ENCODE measurements at places on chromosomes 5 and 9. TPM values are rescaled to one million over a fixed set of nuclear protein-coding genes. Genes with fewer than 3 reads are reported as not detected.

GRCh38 chr5:98510143-98510985, 263.1 kb upstream of the RGMB start:
- H3K27ac ChIP-seq, result no peak overlapping the region
- H3K4me3 ChIP-seq, result no peak overlapping the region
- no peaks in the 10 kb centered on the region for H3K4me1 ChIP-seq
- no peak for DNase-seq
- no peaks in the 10 kb centered on the region for H3K27me3 ChIP-seq

The STKLD1 gene
- total RNA-seq, result not detected

The INSL4 gene
- not detected for total RNA-seq

The RUSC2 gene
- 5.6 TPM for total RNA-seq

The OGN gene
- total RNA-seq, result not detected

Measured in natural killer cell treated with Interleukin-12 subunit alpha and Interleukin-12 subunit beta and Interleukin-15 and Interleukin-18, amount 100 ng/mL, for 72 hours (primary cell).